ENCODE measurements at places on chromosomes 4 and X.
A peak's percentile ranks its signal among the peaks of the same experiment; 100 is the strongest.

DNA sequence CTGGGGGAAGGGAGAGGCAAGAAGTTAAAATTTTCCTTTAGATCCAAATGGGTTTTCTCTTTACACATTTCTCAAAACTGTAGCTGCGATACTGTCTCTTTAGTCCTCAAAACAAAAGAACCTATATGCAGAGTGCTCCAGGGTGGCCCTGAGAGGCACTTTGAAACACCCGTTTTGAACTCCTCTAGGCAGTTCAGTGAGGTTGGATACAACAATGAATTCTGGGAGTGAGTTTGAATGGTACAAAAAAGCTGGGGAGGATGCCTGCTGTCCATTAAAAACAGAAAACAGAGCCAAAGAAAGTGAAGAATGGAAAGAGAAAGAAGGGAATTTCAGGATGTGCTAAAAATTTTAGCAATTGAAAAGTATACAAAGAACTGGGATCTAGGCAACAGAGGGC lies 23.1 kb downstream of the ENOX2 start:
- no peak for DNase-seq

- DNase-seq = peak; percentile 36
Measured at GRCh38 chr4:22434895-22435294, 81.0 kb downstream of the ADGRA3 start.

- DNase-seq = peak; percentile 45
Measured at GRCh38 chr4:122576261-122577188, 44.3 kb downstream of the IL21 start.

GRCh38 chr4:88227734-88228133 lies 56.6 kb downstream of the PPM1K start:
- DNase-seq = no peak

GRCh38 chr4:5710961-5711478 lies at the start of gene EVC:
Gene EVC, plus strand, starts transcription at chr4:5711201. Its CDS starts 180 bp downstream, at chr4:5711381.
- DNase-seq = no peak
